ENCODE measurements at places on chromosomes 2 and 18. TPM values are rescaled to one million over a fixed set of nuclear protein-coding genes. Genes with fewer than 3 reads are reported as not detected.

The SERPINB11 gene
- total RNA-seq, result not detected

GRCh38 chr2:189851174-189851826 is 67.0 kb downstream of the PMS1 start:
- DNase-seq, result no peak

DNA sequence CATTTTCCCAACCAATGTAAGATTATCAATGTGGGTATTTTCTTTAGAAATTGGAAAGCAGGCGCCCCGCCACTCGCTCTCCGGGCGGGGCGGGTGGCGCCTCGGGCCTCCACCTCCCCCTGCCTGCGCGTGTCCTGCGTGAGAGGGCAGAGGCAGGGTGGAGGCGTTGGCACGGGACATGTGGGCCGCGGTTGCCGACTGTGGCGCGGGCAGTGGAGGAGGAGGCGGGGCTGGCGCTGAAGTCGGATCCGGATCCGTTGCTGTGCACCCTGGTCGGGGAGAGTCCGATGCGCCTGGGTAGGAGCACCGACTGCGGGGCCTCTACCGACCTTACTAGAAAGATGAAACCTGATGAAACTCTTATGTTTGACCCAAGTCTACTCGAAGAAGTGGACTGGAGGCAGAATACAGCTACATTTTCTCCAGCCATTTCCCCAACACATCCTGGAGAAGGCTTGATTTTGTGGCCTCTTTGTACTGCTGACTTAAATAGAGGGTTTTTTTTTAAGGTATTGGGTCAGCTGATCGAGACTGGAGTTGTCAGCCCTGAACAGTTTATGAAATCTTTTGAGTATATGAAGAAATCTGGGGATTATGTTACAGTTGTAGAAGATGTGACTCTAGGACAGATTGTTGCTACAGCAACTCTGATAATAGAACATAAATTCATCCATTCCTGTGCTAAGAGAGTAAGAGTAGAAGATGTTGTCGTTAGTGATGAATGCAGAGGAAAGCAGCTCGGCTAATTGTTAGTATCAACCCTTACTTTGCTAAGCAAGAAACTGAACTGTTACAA is 37.9 kb downstream of the PMS1 start:
- DNase-seq, result peak; percentile 70

DNA sequence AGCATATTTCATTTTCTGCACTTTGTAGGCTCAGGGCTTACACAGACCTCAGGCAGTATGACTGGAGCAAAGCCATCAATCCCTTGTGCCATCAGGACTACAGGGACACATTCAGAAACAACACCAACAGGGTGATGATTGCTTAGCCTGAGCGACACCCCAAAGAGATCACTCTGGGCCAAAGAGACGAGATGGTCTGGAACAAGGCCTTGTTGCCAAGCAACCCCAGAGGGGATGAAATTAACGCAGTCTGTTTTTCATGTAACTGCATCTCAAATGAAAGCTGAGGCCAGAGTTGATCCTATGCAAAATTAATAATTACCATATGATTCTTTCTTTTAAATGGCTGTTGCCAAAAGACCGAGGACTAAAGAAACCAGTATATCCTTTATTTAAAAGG is 20.2 kb upstream of the B3GNT2 start:
- no peak for DNase-seq
